ENCODE measurements at places on chromosomes 13 and 19. TPM values are rescaled to one million over a fixed set of nuclear protein-coding genes. Genes with fewer than 3 reads are reported as not detected.

Gene THSD8
- total RNA-seq, result not detected

Gene KLK4
- not detected for total RNA-seq

Gene NTN5
- total RNA-seq, result under 0.01 TPM

Gene MBD3L1
- total RNA-seq, result not detected

Gene JSRP1
- not detected for total RNA-seq

Gene GRK1
- total RNA-seq, result not detected

Gene NCCRP1
- not detected for total RNA-seq

Gene ZNF723
- total RNA-seq, result not detected

Gene SLC7A9
- total RNA-seq, result not detected

Gene ZNF30
- 2.6 TPM for total RNA-seq

Gene C2CD4C
- not detected for total RNA-seq

Gene PDCD5
- 117 TPM for total RNA-seq
